Psoas muscle (tissue), 8 donors: ENCODE measurements at places on chromosomes 6 and 20. TPM values are rescaled to one million over a fixed set of nuclear protein-coding genes. Genes with fewer than 3 reads are reported as not detected.

GRCh38 chr20:16405254-16405653 lies 168.0 kb downstream of the KIF16B start:
- DNase-seq = no peak

- DNase-seq = no peak
These were observed 1159.7 kb downstream of the GRIK2 start for GRCh38 chr6:102553214-102553613.

GRCh38 chr6:147776631-147777213 lies 268.2 kb downstream of the SAMD5 start:
- no peak for DNase-seq

DNA sequence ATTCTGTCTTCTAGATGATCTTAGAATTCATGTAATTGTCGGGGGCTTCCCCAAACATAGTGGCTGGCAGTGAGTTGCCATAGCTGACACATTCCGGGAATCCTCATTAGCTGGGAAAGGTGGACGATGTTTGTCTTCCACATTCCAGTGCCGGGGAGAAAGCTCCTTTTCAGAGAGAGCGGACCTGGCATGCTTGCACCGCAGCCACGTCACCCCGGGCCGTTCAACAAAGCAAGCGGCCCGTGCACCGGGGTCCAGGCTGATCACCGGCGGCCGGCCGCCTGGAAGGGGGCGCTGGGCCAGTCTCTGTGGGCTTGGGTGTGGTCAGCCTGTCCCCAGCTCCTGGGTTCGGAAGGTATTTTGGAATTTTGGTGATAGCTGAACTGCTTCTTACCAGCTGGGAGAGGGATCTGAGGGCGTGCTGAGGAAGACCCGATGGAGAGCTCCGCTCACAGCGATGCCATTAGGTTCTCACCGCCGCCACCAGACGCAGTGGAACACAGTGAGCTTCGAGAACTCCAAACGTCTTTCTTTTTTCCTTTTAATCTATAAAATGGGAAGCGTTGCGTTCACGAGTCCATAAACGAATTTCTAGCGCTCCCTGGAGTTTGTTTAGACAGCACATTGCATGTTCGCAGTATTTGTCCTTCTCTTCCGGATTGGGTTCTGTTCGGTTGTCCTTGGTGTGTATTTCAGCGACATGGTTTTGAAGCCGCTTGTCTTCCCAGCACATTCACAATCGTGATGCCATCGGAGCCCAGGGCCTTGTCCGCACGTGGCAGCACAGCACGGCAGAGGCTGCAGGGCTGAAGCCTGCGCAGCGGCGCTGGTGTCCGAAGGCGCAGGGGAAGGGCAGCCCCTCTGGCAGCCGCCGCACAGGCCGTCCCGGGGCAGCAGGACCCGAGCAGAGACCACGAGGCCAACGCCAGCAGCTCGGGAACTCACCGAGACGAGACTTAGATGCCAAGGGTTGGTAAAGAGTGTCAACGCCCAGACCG lies 557.6 kb downstream of the QKI start:
- DNase-seq = no peak

DNA sequence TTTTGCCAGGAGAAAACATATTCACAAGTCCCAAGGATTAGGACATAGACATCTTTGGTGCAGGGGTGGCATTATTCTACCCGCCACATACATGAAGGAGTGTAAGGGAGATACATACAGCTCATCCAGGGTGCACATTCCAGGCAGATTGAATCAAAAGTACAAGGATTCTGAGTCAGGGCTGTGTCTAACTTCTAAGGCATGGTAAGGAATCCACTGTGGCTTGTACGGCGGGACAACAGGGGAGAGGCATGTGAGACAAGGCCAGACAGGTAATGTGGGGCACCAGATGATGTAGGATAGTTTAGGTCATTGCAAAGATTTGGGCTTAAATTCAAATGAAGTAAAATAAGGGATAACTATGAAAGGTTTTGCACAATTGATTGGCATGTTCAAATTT lies 780.9 kb downstream of the C6orf118 start:
- DNase-seq = no peak

GRCh38 chr6:52704060-52704459 lies 33.1 kb downstream of the TMEM14A start:
- DNase-seq = no peak

GRCh38 chr6:69069881-69070280 lies 434.8 kb downstream of the ADGRB3 start:
- no peak for DNase-seq

DNA sequence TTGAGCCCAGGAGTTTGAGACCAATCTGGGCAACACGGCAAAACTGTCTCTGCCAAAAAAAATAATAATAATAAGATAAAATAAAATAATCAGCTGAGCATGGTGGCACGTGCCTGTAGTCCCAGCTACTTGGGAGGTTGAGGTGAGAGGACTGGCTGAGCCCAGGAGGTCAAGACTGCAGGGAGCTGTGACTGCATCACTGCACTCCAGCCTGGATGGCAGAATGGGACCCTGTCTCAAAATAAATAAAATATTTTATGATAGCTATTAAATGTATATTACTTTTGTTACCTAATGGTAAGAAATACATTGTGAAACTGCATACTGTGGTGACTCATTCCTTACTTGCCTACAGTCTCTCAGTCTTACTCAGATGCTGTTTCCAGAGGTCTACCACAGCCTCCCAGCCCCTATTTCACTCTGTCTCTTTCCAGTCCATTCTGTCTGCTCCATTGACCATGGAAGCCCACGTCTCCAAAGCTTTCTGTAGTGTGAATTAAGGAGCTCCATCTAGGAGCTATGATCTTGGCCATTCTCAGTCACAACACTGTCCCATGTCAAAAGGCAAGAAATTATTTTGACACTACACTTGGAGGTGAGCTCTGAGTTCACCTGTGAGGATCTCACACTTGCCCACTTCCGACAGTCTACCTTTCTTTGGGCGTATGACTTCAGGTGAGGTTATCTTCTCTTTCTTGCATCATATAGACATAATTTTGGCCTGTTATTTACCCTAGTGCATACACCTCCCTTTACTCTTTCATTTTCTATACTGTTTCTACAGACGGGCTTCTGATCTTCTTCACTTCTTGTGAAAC lies 22.4 kb upstream of the SNX9 start:
- DNase-seq = no peak

GRCh38 chr20:16390991-16391390 lies 182.3 kb downstream of the KIF16B start:
- no peak for DNase-seq

GRCh38 chr6:35370785-35371493 lies 28.6 kb downstream of the PPARD start:
- no peak for DNase-seq

- DNase-seq = no peak
These were observed 193.2 kb downstream of the ARHGAP18 start for GRCh38 chr6:129516787-129517186.

TRIM10 gene
- 0.10 TPM for total RNA-seq

TCP11 gene
- total RNA-seq = not detected

HCK gene
- total RNA-seq = 5.5 TPM

HDGFL1 gene
- not detected for total RNA-seq

WFDC12 gene
- total RNA-seq = not detected

TMEM244 gene
- not detected for total RNA-seq

BPHL gene
- total RNA-seq = 22.8 TPM
